ENCODE measurements at places on chromosomes 13 and 19.

GRCh38 chr19:39498798-39499642 is at the start of gene DLL3:
Gene DLL3, plus strand, starts transcription at chr19:39498947. Its CDS starts 28 bp downstream, at chr19:39498975.
- no peak for DNase-seq

- DNase-seq, result no peak
Observed at GRCh38 chr13:43132257-43132656, 108.9 kb downstream of the DNAJC15 start.

DNA sequence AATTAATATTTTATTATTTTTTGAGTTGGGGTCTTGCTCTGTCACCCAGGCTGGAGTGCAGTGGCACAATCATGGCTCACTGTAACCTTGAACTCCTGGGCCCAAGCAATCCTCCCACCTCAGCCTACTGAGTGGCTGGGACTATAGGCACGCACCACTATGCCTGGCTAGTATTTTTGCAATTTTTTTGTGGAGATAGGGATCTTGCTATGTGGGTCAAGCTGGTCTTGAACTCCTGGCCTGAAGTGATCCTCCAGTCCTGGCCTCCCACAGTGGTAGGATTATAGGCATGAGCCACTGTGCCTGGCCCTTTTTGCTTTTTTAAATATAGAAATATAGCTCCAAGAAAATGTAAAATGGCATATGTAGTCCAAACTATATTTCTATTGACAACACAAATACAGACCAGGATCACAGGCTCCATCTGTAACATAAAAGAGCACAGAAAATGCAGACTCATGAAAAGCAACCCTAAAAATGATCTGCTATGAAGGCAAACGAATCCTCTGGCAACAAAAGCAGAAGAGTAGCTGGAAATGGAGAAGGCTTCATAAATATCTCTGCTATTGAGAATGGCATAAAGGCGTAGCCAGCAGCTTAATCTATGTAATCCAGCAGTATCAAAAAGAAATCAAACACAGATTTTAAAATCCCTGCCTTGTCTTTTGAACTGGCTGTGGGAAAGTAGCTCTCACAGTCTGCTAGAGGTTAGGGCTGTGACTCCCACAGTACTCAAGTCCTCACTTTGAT is 200.6 kb downstream of the LHFPL6 start:
- DNase-seq, result no peak

DNA sequence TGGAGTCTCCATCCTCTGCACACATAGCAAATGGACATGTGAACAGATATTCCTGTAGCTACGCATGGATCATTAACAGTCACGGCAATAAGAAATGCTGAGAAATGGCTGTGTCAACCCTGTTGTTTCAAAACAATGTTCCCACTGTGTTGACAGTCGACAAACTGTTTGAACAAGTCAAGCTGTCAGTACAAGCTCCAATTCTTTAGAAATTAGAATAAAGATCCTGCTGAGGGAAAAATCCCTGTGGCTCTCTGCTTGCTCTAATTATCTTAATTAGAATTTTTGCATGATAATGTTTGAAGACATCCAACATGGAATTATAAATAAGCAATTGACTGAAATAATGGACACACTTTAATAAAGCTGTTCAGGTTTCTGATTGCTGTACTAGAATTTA is 37.9 kb upstream of the CPB2 start:
- no peak for DNase-seq

DNA sequence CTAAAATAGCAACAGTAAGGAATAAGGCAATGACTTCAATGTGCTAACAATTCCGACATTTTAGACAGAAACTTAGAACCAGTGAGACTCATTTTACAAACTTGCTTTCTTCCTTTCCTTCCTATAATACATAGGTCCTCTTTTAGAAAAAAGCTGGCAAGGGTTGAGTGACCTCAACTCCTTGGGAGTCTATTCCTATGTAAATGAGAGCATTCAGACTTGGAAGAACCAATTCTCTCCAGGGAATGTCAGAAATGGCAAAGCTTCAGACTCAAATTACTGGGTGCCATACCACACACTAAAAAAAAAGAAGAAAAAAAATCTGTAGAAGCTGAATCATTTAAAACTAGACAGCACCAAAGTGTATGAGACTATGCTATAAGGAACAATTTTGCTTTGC is 1328.2 kb downstream of the OLFM4 start:
- DNase-seq, result no peak

DNA sequence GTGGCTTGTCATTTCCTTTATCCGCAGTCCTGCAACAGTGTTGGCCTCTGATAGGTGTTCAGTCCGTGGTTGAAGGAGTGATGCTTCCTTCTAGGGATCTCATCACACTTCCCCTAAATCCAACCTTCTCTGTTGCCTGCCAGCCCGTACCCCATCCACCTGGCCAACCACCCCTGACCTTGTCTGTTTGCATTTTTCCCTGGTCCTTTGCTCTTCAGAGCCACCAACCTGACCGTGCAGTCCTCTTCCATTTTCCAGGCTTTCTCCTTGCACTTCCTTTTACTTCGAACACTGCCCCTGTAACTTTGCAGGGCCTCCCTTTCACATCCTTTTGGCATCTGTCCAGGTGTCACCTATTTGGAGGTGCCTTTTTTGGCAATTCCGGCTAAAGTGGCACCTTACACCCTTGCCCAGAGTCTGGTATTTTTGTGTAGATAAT is 696 bp downstream of the ZNF460 start:
- peak; percentile 6 for DNase-seq

DNA sequence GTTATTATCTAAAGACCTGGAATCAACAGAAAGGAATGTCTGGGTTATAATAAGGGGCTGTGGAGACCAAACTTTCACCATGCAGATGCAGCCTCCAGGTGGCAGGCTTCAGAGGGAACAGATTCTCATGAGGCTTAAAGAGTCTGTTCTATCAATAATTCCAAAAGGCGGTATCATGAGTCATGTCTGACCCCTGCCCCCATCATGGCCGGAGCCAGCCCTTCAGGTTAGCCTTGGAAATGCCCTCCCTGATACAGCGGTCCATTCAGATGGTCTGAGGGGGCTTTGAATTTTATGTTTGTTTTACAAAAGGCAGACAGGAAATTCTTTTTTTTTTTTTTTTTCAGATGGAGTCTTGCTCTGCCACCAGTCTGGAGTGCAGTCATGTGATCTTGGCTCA is 21.7 kb upstream of the LAMP1 start:
- DNase-seq, result peak; percentile 15

- no peak for DNase-seq
Observed at GRCh38 chr19:41398050-41398418, 416 bp downstream of the BCKDHA start.

- DNase-seq, result no peak
Observed at GRCh38 chr13:41054212-41054877, 7.0 kb upstream of the WBP4 start.

DNA sequence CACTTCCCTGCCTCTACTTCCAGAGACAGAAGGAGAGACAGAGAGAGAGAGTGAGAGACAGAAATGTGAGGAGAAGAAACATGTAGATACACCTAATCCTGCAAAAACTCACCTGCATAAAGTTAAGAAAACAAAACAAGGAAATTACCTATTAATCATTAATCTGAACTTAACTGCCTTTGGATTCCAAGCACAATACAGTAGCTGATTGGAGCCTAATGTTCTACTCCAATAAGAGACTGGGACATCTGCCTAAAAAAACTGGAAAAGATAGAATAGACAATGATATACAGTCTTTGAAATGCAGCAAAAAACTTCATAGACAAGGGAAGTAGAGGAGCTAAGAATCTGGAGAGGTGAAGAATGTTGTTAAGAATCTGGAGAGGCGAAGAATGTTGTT is 910.2 kb upstream of the SLC10A2 start:
- DNase-seq, result no peak

- DNase-seq, result no peak
Observed at GRCh38 chr19:48573163-48573505, 21.2 kb downstream of the SULT2B1 start.

GRCh38 chr19:48617146-48617937 is 1.6 kb downstream of the RPL18 start:
- DNase-seq, result no peak

DNA sequence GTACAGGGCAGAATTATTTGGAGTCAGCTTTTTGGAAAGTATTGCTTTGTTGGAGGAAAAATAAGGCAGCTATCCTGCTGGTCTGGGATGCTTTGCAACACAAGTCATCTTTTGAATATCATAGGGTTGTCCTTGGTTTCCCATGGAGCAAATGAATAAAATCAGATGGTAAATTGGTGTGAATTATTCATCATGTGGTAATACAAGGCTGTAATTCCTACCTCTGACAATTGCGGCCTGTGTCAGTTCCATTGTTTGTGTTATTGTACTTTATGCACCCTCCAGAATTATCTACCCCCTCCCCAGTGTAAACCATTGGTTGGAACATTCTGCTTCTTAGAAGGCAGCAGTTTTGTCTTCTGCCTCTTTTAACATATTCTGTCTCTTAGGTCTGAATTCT is 46.2 kb downstream of the RNASEH2B start:
- no peak for DNase-seq

GRCh38 chr13:47687577-47687976 is 313.5 kb downstream of the SUCLA2 start:
- no peak for DNase-seq

DNA sequence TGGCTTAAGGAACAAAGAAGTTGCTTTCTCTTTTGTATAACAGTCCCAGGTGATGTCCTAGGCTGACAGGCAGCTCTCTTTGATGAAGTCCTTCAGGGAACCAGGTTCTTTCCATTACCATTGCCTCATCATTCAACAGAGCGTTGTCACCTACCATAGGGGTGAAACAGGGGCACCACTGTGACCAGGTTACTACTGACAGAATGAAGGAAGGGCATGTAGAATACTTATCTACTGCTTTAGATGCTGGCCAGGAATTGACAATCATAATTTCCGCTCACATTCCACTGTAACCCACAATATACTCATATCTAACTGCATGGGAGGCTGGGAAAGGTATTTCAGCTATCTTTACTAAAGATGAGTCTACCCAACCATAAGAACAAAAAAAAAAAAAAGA is 148.0 kb upstream of the FNDC3A start:
- DNase-seq, result no peak

DNA sequence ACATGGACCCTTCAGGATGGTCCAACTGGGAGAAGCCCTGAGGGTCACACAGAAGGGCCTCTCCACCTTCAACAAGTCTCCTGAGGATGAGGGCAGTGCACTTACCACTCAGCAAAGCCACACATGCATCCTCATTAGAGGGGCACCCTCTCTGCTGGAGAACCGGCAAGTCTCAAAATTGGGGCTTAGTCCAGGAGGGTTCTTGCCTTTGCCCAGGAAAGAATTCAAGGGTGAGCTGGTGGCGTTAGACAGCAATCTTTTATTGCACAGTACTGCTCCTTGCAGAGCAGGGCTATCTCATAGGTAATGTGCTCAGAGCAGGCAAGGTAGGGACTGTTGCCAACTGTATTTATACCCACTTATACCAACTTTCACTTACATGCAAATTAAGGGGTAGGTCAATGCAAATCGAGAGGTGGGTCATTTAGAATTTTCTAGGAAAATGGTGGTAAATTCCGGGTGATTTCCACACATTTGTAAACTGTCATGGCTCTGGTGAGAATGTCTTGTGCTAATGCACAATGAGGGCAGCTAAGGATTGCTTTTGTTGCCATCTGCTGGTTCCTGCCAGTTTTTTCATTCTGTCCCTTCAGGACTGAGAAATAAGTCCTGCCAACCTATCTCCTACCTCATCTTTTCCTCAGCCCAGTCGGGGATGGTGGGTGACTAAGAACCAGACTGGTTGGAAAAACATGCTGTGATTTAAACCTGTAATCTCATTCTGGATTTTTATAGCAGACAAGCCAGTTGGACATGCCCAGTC is 27.8 kb upstream of the IGSF23 start:
- no peak for DNase-seq

GRCh38 chr19:58429745-58430144 is 10.2 kb downstream of the ZNF132 start:
- DNase-seq, result no peak

DNA sequence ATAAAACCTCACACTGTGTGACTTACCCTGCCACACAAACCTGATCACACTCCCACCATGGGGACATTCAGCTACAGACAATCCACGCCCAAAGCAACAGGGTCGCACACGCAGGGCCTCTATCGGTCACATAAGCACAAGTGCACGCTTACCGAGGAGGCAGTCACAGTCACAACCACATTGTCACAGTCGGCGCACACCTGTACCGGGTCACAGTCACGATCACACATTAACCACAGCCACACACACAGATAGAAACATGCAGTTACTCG is 579 bp downstream of the ZNF566 start:
- peak; percentile 52 for DNase-seq

DNA sequence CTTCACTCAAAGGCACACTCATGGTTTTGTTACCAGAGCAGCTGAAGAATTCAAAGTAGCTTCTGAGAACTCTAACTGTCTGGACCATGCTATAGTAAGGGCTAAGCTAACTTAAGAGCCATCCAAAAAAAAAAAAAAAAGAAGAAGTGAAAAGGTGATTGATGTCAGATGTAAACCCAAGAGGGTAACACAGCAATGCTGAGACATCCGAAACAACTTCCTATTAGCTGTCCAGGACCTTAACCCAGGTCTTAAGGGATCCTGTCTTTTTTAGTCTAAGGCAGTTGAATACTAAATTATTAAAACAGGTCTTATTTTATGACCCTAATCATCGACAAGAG is 11.2 kb upstream of the RAB20 start:
- DNase-seq, result no peak

DNA sequence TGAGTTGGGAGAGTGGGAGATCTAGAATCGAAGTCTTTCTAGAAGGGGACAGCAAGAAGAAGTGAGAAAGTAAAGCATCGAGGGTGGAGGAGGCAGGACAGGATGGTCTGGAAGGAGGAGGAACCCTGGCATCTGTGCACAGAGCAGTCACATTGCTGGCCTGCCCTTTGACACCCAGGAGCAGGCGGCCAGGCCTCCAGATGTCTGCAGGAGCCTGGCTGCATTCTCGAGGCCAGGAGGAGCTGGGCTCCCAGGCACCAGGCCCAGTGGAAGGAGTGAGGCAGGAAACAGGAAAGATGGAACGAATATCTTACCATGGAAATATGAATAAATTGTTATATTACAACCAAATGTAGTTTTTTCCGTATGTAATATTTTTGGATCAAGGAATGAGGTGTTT is 27.7 kb upstream of the ARGLU1 start:
- no peak for DNase-seq

DNA sequence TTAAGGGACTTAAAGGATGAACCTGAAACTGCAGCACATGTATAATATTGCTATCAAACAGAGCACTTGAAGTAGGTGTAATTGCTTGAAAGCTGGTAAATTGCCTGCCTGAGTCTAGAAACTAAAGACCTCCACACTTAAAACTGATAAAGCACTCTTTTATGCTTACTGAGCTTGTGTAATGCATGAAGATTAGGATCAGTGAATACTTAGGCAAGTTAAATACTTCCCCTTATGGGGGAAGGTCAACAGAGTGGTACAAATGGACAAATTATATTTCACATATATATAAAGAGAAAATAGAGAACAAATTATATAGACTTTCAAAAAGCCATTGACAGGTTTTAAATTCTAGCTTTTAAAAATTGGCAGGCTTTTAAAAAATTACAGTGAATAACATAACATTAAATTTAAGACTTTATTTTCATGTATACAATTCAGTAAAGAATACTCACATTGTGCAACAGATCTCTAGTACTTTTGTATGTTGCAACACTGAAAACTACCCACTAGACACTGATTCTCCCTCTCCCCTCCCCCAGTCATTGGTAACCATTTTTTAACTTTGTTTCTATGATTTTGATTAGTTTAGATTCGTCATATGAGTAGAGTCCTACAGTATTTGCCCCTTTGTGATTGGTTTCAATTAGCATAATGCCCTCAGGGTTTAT is 23.9 kb downstream of the PIBF1 start:
- no peak for DNase-seq
